Neural crest cell (in vitro differentiated cells): ENCODE measurements at places on chromosomes 6 and 20.
A peak's percentile ranks its signal among the peaks of the same experiment; 100 is the strongest.

DNA sequence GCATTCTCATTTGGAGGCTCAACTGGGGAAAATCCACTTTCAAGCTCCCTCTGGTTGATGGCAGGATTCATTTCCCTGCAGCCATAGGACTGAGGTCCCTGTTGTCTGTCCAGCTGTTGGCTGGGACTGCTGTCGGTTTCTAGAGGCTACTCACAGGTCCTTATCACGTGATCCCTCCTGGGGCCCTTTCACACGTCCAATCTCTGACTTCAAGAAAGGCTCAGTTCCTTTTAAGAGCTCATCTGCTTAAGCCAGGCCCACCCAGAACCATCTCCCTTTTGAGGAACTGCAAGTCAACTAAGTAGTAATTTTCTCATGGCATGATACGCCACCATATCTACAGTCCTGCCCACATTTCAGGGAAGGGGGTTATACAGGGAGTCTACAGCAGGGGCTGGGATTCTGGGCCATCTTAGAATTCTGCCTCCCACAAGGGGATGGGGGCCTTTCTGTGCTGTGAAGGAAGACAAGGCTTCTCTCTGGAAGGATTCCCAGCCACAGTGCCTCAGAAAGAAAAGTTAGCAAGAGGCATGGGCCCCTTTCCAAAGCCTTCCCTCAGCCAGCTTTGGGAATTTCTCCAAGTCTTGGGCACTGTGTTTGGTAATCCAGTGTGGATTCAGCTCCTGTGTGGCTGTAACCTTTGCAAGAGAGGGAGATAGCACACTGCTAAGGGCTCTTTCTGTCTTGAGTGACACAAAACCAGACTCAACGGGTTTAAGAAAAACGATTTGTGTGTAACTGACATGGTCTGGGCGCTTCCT lies 66.4 kb downstream of the CTCFL start:
- no peak for DNase-seq

DNA sequence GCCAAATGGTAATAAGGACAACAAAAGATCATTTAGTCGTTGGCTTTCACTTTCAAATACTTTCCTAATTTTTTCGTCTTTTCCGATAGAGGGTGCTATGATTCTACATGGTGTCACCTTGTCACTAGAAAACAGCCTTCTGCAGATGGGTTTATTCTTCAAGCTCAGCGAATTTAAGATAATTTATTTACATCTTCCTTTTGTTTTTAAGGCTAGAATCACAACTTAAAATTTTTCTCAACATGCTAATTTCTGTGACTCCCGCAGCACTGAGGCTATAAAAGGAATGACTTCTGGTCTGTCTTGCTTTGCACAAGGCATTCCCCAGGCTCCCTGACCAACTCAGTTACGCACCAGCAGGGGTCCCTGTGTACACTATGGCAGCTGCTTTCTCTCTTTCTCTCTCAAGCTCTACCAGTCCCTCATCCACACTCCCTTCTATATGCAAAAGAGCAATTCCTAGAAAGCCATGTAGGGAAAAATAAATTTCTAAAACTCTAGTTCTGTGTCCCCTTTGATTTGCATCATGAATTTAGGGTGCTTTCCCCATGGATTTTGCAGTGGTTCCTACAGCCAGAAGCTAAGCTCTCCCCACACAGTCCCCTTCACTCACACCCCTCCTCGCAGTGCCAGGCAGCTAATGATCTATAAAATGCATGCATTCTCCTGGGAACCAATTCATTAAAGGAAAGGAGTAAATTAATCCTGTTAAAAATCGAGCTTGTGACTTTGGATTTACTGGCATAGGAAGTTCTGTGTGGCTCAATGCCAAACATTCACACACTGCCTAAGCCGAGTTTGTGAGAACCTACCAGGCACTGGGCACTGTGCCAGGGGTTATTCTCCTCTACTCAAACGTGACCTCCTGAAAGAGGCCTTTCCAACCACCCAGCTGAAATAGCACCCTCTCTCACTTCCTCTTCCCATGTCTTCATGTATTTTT lies 74.5 kb downstream of the DCDC2 start:
- peak; percentile 64 for DNase-seq

DNA sequence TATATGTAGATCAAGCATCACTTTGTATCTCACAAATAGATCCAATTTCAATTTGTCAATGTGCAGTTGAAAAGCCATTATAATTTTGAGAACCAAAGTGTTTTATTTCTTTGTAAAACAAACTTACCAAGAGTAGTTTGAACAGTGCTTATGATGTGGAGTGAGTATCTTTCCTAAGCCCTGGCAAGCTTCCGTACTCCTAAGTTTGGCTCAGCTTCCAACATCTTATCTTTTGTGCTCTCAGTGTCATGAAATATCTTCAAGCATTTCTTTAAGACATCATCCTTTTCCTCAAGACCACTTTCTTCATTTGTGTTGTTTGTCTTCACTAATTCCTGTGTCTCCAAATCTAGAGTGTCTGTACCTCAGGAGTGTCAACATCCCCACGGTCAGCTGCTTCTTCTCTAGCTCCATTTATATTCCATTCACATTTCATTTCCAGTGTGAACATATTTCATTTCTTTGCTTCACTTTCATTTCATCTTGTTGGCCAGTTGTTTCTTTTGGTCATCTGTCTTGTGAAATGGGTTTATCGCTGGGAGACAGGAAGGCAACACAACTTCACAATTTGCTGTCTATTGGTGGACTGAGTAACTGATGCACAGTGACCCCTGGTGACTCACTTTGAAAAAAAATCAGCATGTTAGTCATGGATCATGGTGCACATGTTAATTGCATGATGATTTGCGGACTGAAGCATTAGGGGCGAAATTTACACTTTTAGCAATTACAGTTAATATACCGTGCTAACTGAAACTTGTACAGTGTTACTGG lies 36.9 kb downstream of the SLC24A3 start:
- no peak for DNase-seq

DNA sequence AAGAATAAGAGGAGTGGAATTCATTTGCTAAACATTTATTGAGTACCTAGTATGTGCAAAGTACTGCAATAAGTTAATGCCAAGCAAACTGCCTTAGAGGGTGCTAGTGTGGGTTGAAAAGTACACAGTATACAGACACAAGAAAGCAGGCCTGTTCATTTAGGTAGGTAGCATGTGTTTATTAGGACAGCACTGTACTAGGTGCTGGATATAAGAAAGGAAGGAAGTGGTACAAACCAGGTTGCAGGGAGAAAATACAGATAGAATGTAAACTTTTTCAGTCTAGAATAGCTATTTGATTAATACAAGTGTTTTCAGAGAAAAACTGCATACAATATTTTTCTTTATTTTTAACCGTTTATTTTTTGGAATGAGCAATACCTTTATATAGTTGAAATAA lies 68.1 kb downstream of the PHF20 start:
- no peak for DNase-seq

- no peak for DNase-seq
Observed at GRCh38 chr6:87237804-87238203, 82.4 kb downstream of the ZNF292 start.

DNA sequence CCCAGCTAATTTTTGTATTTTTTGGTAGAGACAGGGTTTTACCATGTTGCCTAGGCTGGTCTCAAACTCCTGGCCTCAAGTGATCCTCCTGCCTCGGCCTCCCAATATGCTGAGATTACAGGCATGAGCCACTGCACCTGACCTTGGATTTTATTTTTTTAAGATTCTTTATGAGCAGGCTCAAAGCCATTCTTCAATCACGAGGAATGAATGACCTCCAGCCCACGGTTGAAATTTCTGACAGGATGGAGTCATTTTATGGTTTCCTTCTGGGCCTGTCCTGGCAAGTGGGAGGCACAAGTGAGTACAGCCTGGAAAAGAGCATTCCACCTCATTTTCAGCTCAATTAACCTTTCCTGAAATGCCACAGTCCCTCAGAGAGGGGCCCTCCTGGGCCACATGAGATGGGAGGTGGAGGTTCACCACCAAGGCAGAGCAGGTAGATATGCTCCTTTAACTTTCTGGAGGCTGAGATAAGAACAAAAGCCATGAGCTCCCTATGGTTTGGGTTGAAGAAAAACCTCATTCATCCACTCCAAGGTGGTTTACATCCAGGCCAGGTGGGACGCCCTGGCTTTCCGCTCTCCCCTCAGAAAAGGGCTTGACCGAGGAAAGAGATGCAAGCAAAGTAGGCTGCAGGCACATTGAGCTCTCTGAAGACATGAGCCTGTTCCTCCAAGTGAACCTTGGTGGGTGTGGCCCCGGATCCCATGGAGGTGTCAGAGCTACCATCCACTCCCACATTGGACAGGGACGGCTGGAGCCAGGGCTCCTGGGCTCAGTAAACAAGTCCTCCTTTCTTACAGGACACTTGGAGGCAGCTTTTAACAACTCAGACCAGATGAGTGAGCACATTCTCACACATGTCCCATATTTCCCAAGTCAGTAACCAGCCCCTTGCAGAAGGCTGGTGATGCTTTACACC lies 208.5 kb upstream of the SSTR4 start:
- DNase-seq, result no peak

DNA sequence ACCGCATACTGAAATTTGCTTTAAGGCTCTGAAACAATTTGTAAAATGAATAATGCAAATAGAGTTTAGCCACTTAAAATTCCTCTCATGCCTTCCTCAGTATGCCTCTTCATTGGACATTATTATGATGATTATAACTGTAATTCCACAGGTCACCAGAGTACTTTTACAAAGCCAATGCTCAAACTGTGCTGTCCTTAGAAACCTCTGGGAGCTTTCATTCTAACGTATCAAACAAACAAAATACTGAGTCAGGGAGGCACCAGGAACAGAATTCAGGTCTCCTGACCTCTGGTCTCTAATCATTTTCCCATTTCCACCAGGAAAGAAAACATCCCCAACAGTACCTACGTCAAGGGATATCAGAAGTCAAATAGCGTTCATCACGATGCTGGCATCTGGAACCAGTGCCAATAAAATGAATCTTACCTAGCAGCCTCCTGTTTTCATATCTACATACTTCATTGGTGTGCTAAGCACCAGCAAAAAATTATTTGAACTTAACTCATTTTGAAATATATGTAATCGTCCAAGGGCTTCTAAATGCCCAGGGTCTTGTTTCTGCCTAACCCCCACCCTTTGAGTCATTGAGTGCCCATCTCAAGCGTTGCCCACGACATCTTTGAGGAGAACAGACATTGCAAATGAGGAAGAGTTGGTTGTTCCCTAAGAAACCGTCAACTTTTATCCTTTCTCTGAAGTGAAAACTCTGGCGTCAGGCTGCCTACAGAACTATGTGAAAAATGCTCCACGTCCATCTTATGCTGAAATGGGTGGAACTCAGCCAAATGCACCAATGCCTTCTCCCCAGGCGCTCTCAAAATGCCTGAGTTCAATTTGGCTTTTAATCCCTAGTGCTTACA lies 37.9 kb downstream of the NEDD9 start:
- DNase-seq, result no peak
